Daoy (cell line): ENCODE measurements at places on chromosomes 5 and 9. TPM values are rescaled to one million over a fixed set of nuclear protein-coding genes. Genes with fewer than 3 reads are reported as not detected.

ZMYND19 gene
- total RNA-seq, result 55.7 and 64.5 TPM in 2 replicates

B4GALT1 gene
- 19.1 and 19.2 TPM in 2 replicates for total RNA-seq

MAMDC2 gene
- 0.30 and 2.2 TPM in 2 replicates for total RNA-seq

BRINP1 gene
- total RNA-seq, result not detected in 2 replicates

DNA sequence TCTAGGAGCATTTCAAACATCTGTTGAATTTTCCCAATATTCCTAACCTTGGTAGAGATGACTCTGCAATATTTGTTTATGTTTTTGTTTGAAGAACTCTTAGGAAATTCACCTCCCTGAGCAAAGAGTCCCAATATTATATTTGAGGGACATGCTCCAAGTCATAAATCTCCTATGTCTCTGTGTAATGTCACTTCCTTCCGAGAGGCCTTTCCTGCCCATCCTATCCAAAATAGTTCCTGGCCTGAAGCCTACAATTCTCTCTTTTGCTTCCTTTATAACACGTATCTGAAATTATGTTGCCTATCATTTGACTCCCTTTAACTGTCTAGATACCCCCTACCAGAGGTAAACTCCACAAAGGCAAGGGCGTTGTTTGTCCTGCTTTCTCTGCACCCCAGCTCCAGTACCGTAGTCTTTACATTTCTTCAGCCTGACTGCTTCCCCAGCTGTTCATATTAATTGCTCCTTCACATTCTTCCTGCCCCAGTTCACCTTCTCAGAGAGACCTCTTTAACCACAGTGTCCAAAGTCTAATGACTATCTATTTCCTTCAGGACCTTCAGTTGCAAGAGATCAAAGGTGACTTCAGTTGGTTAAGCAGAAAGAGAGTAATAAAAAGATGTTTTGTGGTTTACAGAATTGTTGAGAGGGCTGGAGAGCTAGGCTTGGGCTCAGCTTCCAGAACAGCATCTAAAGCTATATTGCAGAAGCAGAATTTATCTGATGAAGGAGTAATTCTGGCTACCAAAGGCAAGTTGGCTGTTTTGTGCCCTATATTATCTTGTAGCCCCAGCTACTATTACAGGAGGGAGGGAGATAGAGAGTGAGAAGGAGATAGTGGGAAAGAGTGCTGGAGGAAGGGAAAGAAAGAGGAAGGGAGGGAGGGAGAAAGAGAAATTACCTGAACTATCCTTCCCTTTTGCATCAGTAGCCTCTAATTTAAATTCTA lies 109.3 kb upstream of the TMEM161B start:
- DNase-seq, result no peak

TEK gene
- total RNA-seq, result 9.3 and 11.3 TPM in 2 replicates

DNA sequence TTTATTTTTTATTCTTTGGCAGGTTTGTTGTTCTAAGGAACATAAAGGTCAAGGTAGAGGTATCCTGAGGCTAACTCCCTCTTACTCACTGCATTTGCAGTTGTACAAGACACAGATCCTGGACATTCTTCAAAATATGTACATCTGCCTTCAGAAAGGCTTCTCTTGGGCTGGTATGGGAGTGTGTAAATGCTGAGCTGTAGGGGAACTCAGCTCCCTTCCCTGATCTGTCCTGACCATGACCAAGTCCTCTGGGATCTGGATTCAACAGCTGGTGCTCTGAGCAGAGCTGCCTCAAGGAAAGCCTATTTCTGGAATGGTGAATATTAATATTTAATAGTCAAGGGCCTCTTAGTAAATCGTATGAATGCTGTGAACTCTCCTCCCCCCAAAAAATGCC lies 117.4 kb downstream of the PRKACG start:
- peak; percentile 3 for DNase-seq

GRCh38 chr9:18601026-18601425 lies 127.1 kb downstream of the ADAMTSL1 start:
- DNase-seq, result no peak

DNA sequence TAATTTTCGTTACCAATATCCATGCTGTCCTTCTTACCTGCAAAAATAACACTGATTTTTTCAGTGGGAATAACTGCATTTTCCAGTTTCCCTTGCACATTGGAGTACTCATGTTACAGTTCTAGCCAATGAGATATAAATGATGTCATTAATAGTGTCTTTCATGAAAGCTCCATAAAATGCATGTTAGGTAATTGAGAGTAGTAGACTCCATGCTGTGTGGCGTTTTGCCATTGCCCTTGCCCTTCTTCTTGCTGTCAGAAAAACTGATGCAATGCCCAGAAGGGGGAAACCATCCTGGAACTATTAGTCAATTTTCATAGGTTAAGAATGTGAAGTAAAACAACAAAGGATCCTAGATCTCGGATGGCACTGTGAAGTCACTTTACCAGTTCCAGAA lies 1765.3 kb downstream of the EFNA5 start:
- no peak for DNase-seq

- DNase-seq, result no peak
Measured at GRCh38 chr9:126435105-126435504, 108.5 kb downstream of the MVB12B start.

- DNase-seq, result no peak
Measured at GRCh38 chr5:112087222-112087621, 330.2 kb upstream of the NREP start.

WDR38 gene
- total RNA-seq, result 0.12 TPM in 1 of 2 replicates, not detected in the other

DNA sequence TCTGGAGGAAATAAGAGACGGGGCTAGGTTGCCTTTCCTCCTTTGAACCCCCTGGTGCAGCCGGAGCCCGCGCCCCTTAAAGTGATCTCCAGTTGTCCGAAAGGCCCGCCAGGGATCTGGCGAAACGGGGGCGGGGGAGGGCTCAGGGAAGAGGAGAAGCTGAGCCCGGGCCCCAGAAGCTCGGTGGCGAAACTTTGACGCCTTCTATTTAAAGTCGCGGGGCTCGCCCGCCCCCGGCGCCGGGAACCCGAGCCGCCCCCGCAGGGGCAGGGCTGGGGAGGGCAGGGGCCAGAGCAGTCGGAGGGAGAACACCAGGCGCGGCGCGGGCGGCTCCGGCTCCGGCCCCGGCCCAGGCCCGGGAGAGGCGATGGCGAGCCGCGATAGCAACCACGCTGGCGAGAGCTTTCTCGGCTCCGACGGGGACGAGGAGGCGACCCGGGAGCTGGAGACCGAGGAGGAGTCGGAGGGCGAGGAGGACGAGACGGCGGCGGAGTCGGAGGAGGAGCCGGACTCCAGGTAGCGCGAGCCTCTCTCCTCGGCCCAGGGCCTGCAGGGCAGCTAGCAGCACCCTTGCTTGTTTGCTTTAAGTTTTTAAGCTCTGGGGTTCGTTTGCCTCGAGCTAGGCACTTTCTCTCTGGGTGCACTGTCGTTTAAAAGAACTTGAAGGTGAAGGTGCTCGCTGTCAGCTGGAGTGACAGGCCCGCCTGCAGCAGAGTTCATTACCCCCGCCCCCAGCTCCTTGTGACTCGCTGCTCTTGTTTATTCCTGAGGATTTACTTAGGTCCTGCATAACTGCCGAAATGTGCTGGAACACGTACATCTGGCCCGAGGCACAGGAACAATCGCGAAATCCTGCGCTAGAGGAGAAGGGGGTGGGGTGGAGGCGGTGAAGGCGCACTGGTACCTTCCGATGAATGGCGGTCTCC lies at the start of gene CMYA5:
CMYA5 (plus strand) TSS at position 296 of the 926 bp plus-strand sequence; CDS start at position 368, 72 bp downstream.
- DNase-seq, result no peak

GRCh38 chr9:109012009-109012875 lies 1.1 kb downstream of the CTNNAL1 start:
- peak; percentile 98 for DNase-seq

GRCh38 chr5:151469386-151469785 lies 22.0 kb downstream of the SLC36A1 start:
- DNase-seq, result no peak

CKMT2 gene
- not detected in 2 replicates for total RNA-seq

GRCh38 chr9:135365013-135365768 lies 114.4 kb upstream of the PPP1R26 start:
- no peak for DNase-seq

DNA sequence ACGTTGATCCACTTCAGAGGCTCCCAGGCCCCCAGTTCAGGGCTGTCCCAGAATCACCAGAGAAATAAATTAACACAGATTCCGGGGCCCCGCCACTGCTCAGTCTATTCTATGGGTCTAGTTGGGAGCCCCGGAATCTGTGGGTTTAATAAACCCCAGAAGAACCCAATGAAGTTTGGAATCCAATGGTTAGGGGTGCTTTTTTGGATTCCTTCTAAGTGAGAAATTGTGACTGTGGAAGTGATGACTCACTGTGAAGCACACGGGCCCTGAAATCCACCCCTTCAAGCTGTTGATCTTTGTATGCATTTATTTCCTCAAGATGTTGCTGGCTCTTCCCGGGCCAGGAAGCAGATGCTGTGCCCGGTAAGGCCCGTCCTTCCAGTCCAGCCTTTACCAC lies 57.3 kb upstream of the SLC28A3 start:
- peak; percentile 59 for DNase-seq

GRCh38 chr9:365436-365835 lies 150.8 kb downstream of the DOCK8 start:
- DNase-seq, result no peak

DNA sequence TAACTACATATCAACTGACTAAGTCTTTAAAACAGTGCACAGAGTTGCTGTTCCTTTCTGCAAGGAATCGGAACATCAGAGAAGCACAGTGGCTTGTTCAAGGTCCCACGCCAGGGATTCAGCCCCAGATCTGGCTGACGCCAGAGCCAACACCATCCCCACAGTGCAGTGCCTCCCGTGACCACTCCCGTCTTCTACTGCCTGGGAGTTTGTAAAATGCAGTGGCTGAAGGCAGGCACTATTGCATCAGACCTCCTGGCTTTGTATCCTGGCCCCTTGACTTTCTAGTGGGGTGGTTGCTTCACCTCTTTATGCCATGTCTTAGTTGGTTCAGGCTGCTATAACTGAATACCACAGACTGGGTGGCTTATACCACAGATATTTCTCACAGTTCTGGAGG lies 131.0 kb downstream of the NSG2 start:
- no peak for DNase-seq

GRCh38 chr9:110072597-110073355 lies 135.2 kb downstream of the C9orf152 start:
- DNase-seq, result no peak

- DNase-seq, result no peak
Measured at GRCh38 chr5:86565197-86565789, 52.4 kb upstream of the COX7C start.

TLR4 gene
- 0.11 and 0.48 TPM in 2 replicates for total RNA-seq

ASS1 gene
- total RNA-seq, result 84.5 and 86.7 TPM in 2 replicates

ORM2 gene
- total RNA-seq, result not detected in 2 replicates

GADD45G gene
- 9.3 and 22.6 TPM in 2 replicates for total RNA-seq

DNA sequence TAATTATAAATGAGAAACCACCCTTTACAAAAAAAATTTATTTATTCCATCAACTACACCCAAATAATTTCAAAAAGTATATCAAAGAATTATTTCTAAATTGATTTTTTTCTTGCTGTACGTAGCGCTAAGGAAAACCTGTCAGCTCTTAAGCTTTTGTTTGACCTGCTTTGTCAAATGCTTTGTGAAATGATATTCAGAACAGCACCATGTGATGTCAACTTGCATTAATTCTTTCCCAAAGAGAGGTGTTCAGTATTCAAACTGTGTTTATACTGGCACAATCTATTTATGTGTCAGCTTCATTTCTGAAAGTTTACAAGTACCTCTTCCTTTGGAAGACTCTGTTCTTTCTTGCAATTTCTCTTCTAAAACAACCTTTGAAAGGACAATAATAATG lies 12.0 kb upstream of the ARSB start:
- DNase-seq, result no peak

GRCh38 chr5:60673334-60673733 lies 26.6 kb downstream of the DEPDC1B start:
- no peak for DNase-seq

PCDHGB4 gene
- 0.06 and 0.09 TPM in 2 replicates for total RNA-seq

CDH6 gene
- total RNA-seq, result 0.15 and 0.57 TPM in 2 replicates

DNA sequence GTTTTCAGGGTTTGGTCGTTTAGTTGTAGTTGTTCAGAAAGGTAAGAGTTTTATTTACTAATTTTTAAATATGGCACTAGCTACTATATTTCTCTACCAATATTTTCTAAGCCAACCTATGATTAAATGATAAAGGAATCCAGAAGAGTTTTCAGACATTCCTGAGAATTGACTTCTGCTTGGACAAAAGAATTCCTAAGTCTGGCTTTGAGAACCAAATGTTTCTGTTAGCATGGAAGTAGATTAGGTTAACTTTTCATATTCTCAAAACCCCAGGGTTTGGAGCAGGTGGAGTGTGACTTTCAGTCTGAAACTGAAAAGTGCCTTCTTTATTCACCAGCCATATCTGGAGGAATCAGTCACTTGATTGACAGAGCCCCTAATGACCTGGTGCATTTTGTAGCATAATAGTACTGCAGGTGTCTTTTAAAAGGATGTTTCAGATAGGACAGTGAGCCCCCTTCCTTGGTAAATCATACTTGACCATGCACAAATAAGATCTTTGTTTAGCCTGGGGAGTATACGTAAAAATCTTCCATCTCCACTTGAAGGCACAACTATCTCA lies 457.0 kb upstream of the ZNF462 start:
- DNase-seq, result no peak

KYAT1 gene
- 7.1 and 8.9 TPM in 2 replicates for total RNA-seq

C5orf46 gene
- 2.6 TPM in 1 of 2 replicates, not detected in the other for total RNA-seq

GRCh38 chr9:128892221-128892921 lies 10.4 kb downstream of the LRRC8A start:
- peak; percentile 96 for DNase-seq

DNA sequence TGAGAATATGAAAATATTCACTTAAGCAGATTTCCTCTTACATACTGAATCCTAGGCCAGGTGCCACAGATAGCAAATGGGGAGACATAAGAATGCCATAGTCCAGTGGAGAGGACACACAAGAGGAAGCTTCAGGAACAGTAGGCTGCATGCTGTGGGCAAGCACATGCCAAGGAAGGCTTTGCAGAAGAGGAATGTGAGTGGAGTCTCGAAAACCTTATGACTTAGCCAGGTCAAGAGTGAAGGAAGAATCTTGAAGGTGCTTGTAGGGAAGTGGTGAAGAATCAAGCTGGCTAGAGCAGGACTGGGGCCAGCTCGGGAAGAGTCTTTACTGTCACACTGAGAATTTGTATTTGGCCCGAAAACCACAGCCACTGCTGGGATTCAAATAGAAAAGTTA lies 20.4 kb downstream of the RPS23 start:
- DNase-seq, result no peak

DNA sequence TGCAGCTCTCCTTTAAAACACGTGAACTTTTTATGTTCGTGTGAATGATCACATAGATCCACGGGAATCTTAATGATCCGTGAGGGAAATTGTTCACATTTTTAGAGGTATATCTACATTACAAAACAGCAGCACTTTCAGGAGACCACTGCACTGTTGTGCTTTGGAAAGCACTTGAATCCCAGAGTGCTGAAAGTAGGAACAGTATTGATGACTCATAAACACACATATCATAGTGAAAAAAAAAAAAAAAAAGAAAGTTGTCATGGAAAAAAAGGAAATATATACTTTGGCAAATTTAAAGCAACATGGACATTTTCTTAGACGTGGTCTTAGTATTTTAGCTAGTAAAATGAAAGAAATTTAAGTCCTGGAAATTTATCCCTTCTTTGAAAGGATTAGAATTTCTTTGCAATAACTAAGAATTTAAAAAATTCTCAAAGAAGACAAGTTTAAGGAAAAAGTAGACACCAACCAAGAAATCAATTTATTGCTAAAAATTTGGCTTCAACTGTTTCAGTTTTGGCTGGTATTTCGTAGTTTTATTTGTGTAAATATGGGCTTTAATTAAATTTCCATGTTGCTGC lies 55.4 kb downstream of the ADGRV1 start:
- DNase-seq, result no peak
